Ovary (tissue), 10 donors: ENCODE measurements at places on chromosomes 16 and 17. TPM values are rescaled to one million over a fixed set of nuclear protein-coding genes. Genes with fewer than 3 reads are reported as not detected.

DNA sequence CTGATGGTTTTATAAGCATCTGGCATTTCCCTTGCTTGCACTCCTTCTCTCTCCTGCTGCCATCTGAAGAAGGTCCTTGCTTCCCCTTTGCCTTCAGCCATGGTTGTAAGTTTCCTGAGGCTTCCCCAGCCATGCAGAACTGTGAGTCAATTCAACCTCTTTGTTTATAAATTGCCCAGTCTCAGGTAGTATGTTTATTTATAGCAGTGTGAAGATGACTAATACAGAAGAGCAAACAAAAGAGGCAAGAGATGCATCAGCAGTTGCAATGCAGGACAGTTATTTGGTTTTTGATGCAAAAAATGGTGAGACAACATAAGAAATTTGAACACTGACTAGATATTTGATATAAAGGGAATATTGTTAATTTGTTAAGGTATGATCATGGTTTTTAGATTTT is 16.8 kb downstream of the TMEM100 start:
- no peaks in the 10 kb centered on the region for H3K36me3 ChIP-seq
- H3K4me3 ChIP-seq, result no peak overlapping the region
- no peaks in the 10 kb centered on the region for H3K27me3 ChIP-seq

Gene NECAB2
- total RNA-seq, result not detected

Gene CMTM2
- total RNA-seq, result not detected

- H3K4me1 ChIP-seq, result peaks cover 4% of the 10 kb centered on the region
- no peaks in the 10 kb centered on the region for H3K27me3 ChIP-seq
- no peak overlapping the region for H3K4me3 ChIP-seq
- DNase-seq, result no peak
- no peak overlapping the region for H3K27ac ChIP-seq
Measured at GRCh38 chr16:4414187-4414917, 2.0 kb downstream of the CORO7 start.

GRCh38 chr17:20133517-20133916 is 124.4 kb downstream of the SPECC1 start:
- no peaks in the 10 kb centered on the region for H3K27me3 ChIP-seq
- DNase-seq, result no peak
- H3K36me3 ChIP-seq, result no peaks in the 10 kb centered on the region
- no peak overlapping the region for H3K4me3 ChIP-seq
- no peak overlapping the region for H3K27ac ChIP-seq

- H3K27me3 ChIP-seq, result no peaks in the 10 kb centered on the region
- no peak overlapping the region for H3K27ac ChIP-seq
- H3K4me1 ChIP-seq, result no peaks in the 10 kb centered on the region
- H3K4me3 ChIP-seq, result no peak overlapping the region
Measured at GRCh38 chr17:39175695-39176093, 9.7 kb upstream of the ARL5C start.

GRCh38 chr17:65876985-65877384 is 314.9 kb downstream of the CEP112 start:
- DNase-seq, result no peak
- H3K36me3 ChIP-seq, result no peaks in the 10 kb centered on the region
- H3K4me1 ChIP-seq, result no peaks in the 10 kb centered on the region
- no peak overlapping the region for H3K27ac ChIP-seq

Gene KRTAP9-4
- total RNA-seq, result not detected

GRCh38 chr17:1109606-1110540 is 69.9 kb downstream of the ABR start:
- H3K4me3 ChIP-seq, result peak overlapping the region; percentile 66
- DNase-seq, result peak; percentile 47
- peak overlapping the region; percentile 88 for H3K27ac ChIP-seq
- H3K4me1 ChIP-seq, result peaks cover 11% of the 10 kb centered on the region
- H3K36me3 ChIP-seq, result no peaks in the 10 kb centered on the region
- no peaks in the 10 kb centered on the region for H3K27me3 ChIP-seq
